ENCODE measurements at places on chromosomes 5 and 9. TPM values are rescaled to one million over a fixed set of nuclear protein-coding genes. Genes with fewer than 3 reads are reported as not detected.

GRCh38 chr5:77924081-77924480 is 147.9 kb upstream of the TBCA start:
- DNase-seq: no peak

Gene CPEB4
- 2.2 TPM for total RNA-seq

GRCh38 chr9:133349965-133350616 is 2.1 kb downstream of the RPL7A start:
- no peak for DNase-seq

DNA sequence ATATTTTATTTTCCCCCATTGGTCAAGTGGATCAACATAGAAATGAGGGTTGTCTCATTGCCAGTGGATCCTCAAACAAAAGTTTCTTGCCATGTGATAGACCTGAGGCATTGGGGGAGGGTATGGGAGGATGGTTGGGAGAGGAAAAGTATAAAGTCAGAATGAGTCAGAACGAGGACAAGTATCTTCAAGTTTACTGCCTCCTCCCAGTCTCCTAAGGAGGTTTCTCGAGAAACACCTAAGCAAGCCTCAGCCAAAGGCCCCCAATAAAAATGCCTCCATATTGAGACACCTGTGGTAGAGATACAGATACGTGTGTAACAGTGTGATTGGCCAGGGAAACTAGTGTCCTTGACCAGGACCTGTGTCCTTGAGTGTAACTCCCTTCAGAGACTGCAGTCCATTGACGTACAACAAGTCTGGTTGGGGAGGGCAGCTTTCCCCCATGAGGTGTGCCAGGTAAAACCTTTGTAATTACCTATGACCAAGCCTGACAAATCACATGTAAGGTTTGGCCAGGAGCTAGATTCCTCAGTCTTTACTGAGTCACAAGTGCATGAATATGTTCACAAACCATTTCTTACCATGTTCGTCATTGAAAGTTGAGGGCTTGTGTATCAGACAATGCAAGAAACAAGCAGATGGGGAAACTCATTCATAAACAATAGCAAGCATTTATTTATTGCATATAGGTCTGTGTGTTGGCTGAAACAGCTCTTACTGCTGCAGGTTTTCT is 198.6 kb upstream of the SH3GL2 start:
- no peak for DNase-seq

Gene PHF24
- total RNA-seq: 0.11 TPM
